ENCODE measurements at places on chromosomes 2 and 18. TPM values are rescaled to one million over a fixed set of nuclear protein-coding genes. Genes with fewer than 3 reads are reported as not detected.

The RSAD2 gene
- total RNA-seq, result 7.1 TPM

The ASB18 gene
- total RNA-seq, result not detected

- H3K4me1 ChIP-seq, result peaks cover 31% of the 10 kb centered on the region
- DNase-seq, result no peak
- H3K4me3 ChIP-seq, result peak overlapping the region; percentile 96
- no peaks in the 10 kb centered on the region for H3K27me3 ChIP-seq
- H3K36me3 ChIP-seq, result no peaks in the 10 kb centered on the region
Observed at GRCh38 chr2:39435741-39436591, 1.1 kb downstream of the MAP4K3 start.

The NCOA1 gene
- 40.6 TPM for total RNA-seq

- H3K36me3 ChIP-seq, result no peaks in the 10 kb centered on the region
- H3K27ac ChIP-seq, result no peak overlapping the region
- no peak for DNase-seq
- H3K27me3 ChIP-seq, result no peaks in the 10 kb centered on the region
Observed at GRCh38 chr2:67994716-67995115, 68.1 kb downstream of the C1D start.

DNA sequence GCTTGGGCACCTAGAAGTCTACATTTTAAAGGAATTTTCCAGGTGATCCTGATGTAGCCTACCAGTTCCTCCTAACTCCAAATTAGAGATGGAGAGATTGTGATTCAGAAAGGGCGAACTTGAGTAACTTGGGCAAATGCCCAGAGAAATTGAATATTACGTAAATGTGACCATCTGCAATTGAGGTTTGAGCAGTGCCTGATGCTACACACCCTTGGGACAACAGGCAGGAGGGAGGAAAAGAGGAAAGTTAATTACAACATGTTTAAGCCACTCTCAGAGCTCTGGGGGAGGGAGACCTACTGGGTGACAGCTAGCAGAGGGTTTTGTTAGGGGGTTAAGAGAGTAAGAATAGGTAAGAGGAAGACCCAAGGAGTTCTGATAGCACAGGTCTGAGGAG, 208.9 kb downstream of the LPIN1 start:
- no peak overlapping the region for H3K4me3 ChIP-seq
- no peaks in the 10 kb centered on the region for H3K27me3 ChIP-seq
- DNase-seq, result no peak
- H3K27ac ChIP-seq, result no peak overlapping the region

DNA sequence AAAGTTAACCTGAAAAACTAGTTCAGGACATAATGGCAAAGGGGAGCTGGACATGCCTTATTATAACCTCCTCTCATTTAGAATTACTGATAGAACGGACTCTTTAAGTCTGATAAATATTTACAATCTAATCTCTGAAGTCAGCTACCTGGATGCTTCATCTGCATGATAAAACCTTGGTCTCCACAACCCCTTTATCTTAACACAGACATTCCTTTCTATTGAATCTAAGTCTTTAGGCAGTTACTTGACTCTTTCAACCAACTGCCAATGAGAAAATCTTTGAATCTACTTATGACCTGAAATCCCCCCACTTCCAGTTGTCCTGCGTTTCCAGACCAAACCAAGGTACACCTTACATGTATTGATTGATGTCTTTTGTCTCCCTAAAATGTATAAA, 191.2 kb upstream of the LRRTM4 start:
- no peaks in the 10 kb centered on the region for H3K27me3 ChIP-seq
- H3K4me3 ChIP-seq, result no peak overlapping the region
- H3K27ac ChIP-seq, result no peak overlapping the region

- H3K4me1 ChIP-seq, result no peaks in the 10 kb centered on the region
- no peak for DNase-seq
- no peaks in the 10 kb centered on the region for H3K36me3 ChIP-seq
Observed at GRCh38 chr2:203960811-203961210, 24.2 kb downstream of the ICOS start.

DNA sequence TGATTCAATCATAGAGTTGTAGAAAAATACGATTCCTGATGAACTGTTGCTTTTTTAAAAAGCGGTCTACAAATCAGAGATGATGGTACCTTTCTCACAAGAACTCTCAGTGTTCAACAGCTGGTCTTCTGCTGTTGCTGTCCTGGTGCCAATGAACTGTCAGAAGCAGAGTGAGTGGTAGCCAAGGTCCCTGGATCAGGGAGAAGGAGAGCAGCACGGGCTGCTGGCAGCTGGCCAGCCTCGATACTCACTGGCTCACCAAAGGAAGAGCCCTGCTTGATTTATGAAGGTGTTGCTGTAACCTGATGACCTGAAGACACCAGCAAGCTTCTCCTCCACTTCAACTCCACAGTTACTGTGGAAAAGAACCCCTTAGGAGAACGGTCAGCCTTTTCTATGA, 300.8 kb upstream of the SOX11 start:
- no peak for DNase-seq
- no peak overlapping the region for H3K27ac ChIP-seq
- no peak overlapping the region for H3K4me3 ChIP-seq
- H3K4me1 ChIP-seq, result no peaks in the 10 kb centered on the region

The LRRFIP1 gene
- total RNA-seq, result 147 TPM

- H3K4me3 ChIP-seq, result no peak overlapping the region
- no peaks in the 10 kb centered on the region for H3K27me3 ChIP-seq
- H3K4me1 ChIP-seq, result peaks cover 7% of the 10 kb centered on the region
- H3K27ac ChIP-seq, result no peak overlapping the region
Observed at GRCh38 chr2:179995741-179996515, 11.2 kb downstream of the CWC22 start.

The FHOD3 gene
- total RNA-seq, result 3.5 TPM

The ALPP gene
- not detected for total RNA-seq

The DHRS9 gene
- total RNA-seq, result 189 TPM

The FAM228A gene
- not detected for total RNA-seq

The PPIL3 gene
- 17.3 TPM for total RNA-seq

The TWSG1 gene
- total RNA-seq, result 26.0 TPM

GRCh38 chr18:2627821-2628276, 27.7 kb upstream of the SMCHD1 start:
- no peaks in the 10 kb centered on the region for H3K27me3 ChIP-seq
- no peak overlapping the region for H3K27ac ChIP-seq
- no peaks in the 10 kb centered on the region for H3K36me3 ChIP-seq
- H3K4me3 ChIP-seq, result no peak overlapping the region

GRCh38 chr2:126834006-126834659, 64.6 kb upstream of the TEX51 start:
- H3K27me3 ChIP-seq, result no peaks in the 10 kb centered on the region
- H3K36me3 ChIP-seq, result no peaks in the 10 kb centered on the region
- no peak overlapping the region for H3K27ac ChIP-seq
- no peak overlapping the region for H3K4me3 ChIP-seq

The UGT1A3 gene
- 2.6 TPM for total RNA-seq

DNA sequence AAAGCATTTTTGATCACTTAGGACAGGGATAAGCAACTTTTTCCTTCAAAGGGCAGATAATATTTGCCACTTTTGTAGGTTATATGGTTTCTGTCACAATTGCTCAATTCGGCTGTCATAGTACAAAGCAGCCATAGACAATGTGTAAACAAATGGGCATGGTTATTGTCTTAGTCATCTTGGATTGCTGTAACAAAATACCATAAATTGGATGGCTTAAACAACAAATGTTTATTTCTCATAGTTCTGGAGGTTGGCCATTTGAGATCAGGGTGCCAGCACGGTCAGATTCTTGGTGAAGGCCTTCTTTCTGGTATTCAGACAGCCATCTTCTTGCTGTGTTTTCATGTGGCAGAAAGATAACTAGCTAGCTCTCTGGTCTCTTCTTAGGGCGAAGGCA, 91.2 kb downstream of the TAF4B start:
- H3K27me3 ChIP-seq, result no peaks in the 10 kb centered on the region
- H3K27ac ChIP-seq, result no peak overlapping the region
- H3K36me3 ChIP-seq, result no peaks in the 10 kb centered on the region
- H3K4me3 ChIP-seq, result no peak overlapping the region

- no peak overlapping the region for H3K4me3 ChIP-seq
- H3K27ac ChIP-seq, result no peak overlapping the region
Observed at GRCh38 chr2:237818066-237818473, 19.5 kb downstream of the RBM44 start.

DNA sequence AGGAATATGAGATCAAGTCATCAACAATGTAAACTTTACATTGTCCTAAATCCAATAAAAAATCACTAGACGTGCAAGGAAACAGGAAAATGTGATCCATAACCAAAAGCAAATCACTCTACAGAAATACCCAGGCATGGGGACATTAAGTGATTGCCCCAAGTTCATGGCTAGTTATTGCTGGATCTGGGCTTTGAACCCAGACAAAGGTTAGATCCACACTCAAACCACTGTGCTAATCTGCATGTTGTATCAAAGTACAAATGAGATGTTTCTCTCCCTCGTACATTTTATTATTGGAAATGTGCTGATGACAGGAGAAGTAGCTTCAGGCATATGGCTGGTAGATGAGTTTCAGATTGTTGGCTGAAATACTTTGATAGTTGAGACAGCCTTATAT, 2.7 kb upstream of the ARL5A start:
- no peak overlapping the region for H3K4me3 ChIP-seq
- H3K27me3 ChIP-seq, result no peaks in the 10 kb centered on the region
- no peak for DNase-seq
- no peaks in the 10 kb centered on the region for H3K36me3 ChIP-seq

DNA sequence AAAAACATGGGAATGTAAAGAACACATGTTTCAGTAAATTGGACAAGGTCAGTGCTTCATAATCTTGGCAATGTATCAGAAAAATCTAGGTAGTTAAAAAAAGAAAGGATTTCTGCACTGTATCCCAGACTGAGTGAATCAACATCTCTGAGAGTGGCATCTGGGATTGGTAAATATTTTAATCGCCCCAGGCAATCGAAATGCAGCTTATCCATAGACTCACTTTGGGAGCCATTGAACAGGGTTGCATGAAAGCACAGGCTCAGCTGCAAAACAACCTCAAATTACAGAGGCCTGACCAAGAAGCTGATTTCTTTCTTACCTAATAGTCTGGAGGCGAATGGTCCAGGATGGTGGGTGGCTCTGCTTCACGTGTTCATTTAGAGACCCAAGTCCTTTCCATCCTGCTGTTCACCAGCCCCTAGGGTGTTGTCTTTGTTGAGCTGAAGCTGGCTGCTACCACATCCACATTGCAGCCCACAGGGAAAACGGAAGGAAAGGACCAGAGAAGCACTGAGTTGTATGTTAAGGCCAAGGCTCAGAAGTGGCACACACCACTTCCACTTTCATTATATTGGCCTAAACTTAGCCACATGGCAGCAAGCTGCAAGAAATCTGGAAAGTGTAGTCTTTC, 59.0 kb downstream of the MOGAT1 start:
- no peak for DNase-seq
- H3K27me3 ChIP-seq, result no peaks in the 10 kb centered on the region
- H3K27ac ChIP-seq, result no peak overlapping the region
- H3K4me3 ChIP-seq, result no peak overlapping the region
- peaks cover 20% of the 10 kb centered on the region for H3K4me1 ChIP-seq

DNA sequence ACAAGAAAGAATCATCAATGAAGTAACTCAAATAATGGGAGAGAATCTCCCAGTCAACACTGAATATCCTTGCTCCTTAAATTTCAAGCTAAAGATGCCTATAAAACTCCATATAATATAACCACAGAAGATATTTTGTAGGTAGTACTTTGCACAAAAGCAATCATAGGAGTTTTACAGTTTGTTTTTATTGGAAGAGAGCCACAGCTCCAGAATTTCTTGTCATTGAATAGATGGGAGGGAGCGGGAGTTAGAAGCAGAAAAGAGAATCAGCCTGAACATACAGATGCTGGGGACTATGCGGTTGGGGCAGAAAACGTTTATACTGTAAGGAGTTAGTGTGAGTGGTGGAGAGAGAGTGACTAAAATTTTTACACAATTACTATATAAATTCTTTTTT, 18.3 kb upstream of the SMAD4 start:
- no peak for DNase-seq
- H3K27ac ChIP-seq, result no peak overlapping the region
- H3K36me3 ChIP-seq, result no peaks in the 10 kb centered on the region
- peaks cover 5% of the 10 kb centered on the region for H3K4me1 ChIP-seq
- no peak overlapping the region for H3K4me3 ChIP-seq

DNA sequence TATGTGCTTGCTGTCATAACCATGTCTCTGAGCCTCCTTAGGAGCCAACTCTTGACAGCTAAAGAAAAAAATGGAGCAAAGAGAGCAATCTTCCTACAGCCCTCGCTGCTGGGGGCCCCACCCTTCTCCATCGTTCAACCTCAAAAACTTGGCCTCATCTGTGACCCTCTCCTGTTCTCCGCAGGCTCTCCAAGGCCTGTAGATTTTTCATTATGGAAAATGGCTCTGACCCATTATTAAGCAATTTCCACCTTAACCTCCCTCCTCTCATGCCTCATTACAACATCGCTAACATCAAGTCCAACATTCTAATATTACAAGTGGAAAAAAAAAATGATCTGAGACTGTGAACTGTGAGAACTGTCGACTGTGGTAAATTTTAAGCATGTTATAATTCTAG, 98.7 kb downstream of the SLC8A1 start:
- no peaks in the 10 kb centered on the region for H3K27me3 ChIP-seq
- H3K27ac ChIP-seq, result peak overlapping the region; percentile 56
- no peak for DNase-seq
- H3K4me1 ChIP-seq, result no peaks in the 10 kb centered on the region

DNA sequence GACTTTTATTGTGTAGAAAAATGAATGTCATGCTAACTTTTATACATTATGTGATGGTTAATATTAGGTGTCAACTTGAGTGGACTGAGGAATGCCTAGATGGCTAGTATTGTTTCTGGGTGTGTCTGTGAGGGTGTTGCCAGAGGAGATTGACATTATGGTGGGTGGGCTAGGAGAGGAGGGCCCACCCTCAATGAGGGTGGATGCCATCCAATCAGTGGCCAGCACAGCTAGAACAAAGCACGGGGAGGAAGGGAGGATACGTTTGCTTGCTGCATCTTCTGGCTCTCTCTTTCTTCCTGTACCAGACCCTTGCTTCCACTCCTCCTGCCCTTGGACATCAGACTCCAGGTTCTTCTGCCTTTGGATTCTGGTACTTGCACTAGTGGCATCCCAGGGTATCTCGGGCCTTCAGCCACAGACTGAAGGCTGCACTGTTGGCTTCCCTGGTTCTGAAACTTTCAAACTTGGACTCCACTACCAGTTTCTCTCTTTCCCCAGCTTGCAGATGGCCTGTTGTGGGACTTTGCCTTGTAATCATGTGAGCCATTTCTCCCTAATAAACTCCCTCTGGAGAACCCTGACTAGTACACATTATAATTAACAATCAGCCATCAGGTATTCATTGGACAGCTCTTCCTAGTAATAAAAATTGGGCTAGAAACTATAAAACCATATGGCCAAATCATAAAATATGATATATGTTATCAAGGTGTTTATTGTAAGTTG, 31.7 kb upstream of the ZCCHC2 start:
- DNase-seq, result no peak
- H3K36me3 ChIP-seq, result no peaks in the 10 kb centered on the region
- H3K27me3 ChIP-seq, result no peaks in the 10 kb centered on the region
- H3K4me3 ChIP-seq, result no peak overlapping the region
- H3K27ac ChIP-seq, result no peak overlapping the region

GRCh38 chr18:8745355-8746014, 40.1 kb downstream of the MTCL1 start:
- H3K4me3 ChIP-seq, result no peak overlapping the region
- DNase-seq, result no peak
- no peaks in the 10 kb centered on the region for H3K36me3 ChIP-seq
- H3K27ac ChIP-seq, result peak overlapping the region; percentile 53

GRCh38 chr18:42157420-42157819, 202.4 kb downstream of the PIK3C3 start:
- no peaks in the 10 kb centered on the region for H3K36me3 ChIP-seq

GRCh38 chr2:61471905-61472805, 1.3 kb upstream of the USP34 start:
- H3K27me3 ChIP-seq, result no peaks in the 10 kb centered on the region
- no peaks in the 10 kb centered on the region for H3K36me3 ChIP-seq
- peak; percentile 34 for DNase-seq
- H3K27ac ChIP-seq, result peak overlapping the region; percentile 97

All from transverse colon (tissue), 4 donors.